ENCODE measurements at places on chromosomes 13 and 19.
A peak's percentile ranks its signal among the peaks of the same experiment; 100 is the strongest.

- peak; percentile 55 for DNase-seq
These were observed 56.5 kb downstream of the DCLK1 start for GRCh38 chr13:36074659-36075058.

DNA sequence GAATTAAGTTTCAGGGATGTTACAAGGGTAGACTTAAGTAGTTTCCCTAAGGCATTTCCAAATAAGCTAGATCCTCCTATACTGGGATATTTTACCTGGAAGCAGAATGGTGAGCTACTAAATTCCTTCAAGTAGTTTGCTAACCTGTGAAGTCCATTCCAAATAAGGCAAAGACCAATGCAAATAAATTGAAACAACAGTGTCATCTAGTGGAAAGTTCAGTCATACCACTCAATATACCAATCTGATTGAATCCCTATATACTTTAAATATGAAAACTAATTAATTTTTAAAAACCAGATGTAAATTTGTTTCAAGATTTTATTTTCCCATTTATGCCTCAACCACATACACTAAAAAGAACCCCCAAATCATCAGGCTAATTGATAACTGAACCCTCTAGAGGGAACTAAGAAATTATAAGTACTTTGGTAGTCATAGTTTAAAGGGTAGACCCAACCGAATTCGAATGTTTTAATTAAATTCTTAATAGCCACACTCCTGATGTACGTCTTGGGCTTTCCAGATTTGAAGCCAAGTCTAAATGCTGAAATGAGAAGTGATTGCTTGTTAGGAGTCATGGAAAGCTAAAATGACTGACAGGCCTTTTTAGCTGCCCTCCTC is 223.7 kb downstream of the TBC1D4 start:
- peak; percentile 14 for DNase-seq

- DNase-seq: no peak
These were observed 102.5 kb downstream of the FLT1 start for GRCh38 chr13:28392428-28392827.

DNA sequence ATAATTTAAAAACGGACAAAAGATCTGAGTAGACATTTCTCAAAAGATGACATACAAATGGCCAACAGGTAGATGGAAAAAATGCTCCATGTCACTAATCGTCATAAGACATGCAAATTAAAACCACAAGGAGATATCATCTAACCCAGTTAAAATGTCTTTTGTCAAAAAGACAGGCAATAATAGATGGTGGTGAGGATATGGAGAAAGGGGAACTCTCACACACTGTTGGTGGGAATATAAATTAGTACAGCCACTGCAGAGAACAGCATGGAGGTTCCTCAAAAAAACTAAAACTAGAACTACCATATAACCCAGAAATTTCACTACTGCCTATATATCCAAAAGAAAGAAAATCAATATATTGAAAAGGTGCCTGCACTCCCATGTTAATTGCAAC is 37.9 kb downstream of the OR10H4 start:
- DNase-seq: no peak

DNA sequence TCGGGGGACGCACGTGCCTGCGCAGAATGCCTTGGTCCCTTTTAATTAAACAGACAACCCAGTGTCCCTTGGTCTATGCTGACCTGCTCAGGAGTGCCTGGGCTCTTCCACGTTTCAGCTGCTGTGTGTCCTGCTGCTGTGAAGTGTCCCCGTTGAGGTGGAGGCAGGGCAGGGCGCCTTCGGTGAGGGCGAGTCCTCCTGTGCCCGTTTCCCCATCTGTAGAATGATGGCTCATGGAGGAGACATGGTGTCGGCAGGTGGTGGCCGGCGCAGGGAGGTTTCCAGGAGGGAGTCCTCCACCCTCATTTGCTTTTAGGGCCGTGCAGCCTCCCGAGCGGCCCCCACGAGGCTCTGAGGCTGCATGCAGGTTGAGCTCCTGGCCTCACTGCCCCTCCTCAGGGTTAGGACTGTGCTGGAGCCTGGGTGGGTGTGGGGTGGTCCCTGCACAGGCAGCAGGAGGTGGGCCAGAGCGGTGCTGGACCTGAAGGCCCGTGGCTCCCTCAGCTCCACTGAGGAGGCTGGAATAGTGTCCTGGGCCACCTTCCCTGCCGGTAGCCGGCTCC is 8.8 kb downstream of the STK11 start:
- no peak for DNase-seq

- DNase-seq: no peak
These were observed 41.6 kb upstream of the C1QTNF9 start for GRCh38 chr13:24267801-24268200.

DNA sequence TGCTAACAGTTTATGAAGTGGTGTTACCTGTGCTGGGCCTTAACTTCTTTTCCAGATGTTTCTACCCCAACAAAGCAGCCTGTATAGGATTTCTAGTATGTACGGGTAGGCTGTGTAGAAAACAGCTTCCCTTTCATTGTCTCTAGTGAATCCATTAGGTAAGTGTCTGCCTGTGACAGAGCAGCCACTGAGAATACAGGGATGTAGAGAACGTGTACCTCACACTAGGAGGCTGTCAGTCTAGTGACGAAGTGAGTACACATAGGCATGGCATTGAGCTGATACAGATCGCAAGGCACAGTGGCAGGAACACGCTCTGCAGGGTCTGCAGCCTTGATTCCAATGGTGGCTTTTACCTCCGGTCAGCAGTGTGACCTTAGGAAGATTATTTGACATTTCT is 117.7 kb downstream of the SHISA2 start:
- no peak for DNase-seq

DNA sequence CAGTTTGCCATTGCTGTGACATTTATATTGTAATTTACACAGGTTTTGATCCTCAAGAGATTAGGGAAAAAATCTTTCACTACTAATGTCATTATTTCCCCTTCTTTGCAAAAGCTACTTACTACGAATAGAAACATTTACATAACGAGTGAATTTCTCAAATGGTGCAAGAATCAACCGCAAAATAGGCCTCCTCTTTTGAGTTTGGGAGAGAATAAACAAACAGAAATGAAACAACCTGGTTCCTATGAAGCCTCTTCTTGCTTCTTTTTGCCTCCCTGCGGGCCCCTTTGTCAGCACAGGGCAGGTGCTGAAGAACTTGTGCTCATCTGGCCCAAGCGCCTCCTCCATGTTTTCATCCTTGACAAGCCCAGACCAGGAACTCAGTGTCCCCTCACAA is 10.1 kb upstream of the GJA3 start:
- no peak for DNase-seq

GRCh38 chr19:674282-675151 is 1.7 kb upstream of the FSTL3 start:
- no peak for DNase-seq

DNA sequence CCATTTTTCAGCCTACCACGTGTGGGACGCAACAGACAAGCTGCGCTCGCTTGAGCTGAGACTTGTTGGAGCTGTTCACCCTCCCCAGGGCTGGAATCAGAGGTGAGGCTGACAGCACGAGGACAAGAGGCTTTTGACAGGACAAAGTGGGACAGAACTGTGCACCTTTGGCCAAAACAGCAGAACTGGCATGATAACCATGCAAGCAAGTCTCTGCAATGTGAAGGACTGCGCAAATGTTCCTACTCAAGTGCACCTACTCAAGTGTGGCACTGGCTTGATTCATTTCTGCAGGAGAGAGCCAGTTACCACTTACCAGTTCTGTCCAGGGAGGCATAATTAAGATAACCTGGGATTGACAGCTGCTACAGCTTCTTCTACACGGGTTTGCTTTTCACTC is 62.2 kb upstream of the TM9SF2 start:
- DNase-seq: no peak

DNA sequence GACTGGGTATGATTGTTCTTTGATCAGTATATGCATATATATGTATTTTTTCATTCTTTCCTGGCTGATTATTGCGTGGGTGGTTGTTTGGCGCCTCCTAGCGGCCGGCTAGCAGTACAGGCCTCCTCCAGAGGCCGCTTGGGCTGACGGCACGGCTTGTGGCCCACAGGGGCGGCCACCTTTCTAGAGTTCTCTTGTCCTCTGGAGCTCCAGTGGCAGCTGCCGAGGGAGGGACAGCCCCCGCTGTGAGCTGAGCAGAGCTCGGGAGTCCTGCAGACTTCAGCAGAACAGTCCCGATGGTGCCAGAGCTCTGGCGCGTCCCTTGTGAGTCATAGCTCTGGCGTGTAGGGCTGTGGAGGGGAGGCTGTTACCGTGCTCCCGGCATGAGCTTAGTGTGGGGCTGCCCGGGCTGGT is 22.5 kb upstream of the ZNF429 start:
- no peak for DNase-seq

DNA sequence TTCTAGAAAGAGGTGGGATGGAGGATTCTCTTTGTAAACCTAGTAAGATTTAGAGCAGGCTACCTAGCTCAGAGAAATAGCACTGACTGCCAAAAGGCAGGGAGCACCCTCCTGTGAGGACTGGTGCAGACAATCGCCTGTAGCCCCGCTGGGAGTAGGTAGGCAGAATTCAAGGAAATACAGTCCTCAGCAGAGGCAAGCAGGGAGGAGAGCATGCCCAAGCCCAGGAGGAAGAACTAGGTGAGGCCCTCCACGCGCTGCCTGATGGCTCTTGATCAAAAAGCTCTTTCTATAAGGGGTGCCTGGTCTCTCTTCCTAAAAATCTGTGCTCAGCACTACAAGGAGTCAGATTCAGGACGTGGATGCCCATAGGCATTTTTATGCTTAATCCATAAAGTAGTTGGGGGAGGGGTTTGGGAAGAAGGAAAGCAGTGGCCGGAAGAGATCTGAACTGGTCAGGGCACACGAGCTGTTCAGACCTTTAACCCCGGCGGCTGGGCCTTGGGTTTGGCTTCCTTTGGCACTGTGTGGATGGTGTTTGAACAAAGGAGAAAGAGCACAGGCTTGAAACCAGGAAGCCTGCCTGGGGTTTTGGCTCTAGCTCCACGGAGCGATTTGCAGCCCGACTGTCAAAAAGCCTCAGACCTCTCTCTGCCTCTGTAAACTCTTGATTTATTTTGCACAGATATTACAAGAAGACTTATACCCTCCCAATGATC is 320.6 kb downstream of the FOXO1 start:
- DNase-seq: no peak

DNA sequence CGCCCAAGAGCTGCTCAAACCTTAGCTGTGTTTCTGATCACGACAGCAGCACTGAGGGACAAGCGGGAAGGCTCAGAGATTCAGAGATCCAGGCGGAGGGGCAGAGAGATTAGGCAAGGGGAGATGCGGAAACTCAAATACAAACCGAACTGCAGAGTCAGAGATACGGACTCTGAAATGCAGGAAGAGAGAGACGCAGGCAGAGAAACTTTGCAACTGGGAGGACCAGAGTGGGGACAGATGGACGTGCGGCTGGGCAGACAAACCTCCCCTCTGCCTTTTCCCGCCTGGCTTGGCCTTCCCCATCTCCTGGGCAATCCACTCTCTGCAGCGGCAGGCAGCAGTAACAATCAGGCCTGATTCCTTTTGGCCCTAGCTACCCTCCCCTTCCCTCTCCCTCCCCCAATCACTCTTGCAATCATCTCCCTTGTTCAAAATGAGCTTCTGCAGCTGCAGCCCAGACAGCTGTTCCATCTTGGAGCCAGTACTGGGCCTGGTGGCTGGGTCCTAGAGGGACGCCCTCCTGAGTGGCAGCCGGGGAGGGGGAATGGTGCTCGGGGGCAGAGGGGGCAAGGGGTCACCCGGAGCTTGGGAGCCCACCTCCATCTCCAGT is 29.7 kb downstream of the OLFM2 start:
- DNase-seq: no peak

DNA sequence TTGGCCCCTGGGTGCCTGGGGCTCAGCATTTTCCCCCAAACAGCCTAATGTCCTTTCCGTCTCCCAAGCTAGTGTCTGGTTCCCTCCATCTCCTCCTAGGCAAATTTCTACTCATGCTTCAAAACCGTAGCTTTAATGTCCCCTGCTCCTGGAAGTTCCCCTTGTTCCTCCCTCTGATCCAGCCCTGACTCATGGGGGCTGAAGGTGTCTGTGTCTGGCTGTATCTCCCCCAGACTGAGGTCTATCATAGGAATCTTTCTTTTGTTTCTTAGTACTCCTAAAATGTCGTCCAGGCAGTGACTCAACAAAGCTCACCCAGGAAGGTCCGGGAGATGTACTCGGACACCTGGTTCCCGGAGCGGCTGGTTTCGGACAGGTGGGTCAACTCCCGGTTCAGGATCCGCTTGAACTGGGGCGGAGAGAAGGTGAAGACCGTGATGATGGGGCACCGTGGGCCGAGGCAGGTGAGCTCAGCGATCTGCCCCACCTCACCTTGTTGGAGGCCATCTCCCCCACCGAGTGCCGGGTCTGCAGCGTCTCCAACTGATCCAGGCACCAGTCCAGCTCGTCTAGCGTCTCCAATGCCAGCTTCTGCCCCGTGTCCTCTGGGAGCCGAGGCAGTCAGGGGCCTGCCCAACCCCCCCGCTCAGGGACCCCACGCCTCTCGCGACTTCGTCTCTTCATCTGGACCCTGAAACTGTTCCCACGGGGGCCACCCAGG is 6.2 kb downstream of the PDE4C start:
- DNase-seq: no peak

GRCh38 chr19:7488736-7489353 is at the start of gene PEX11G:
TSS of gene PEX11G (minus strand) at chr19:7489035. CDS start at chr19:7489010, 25 bp downstream.
- no peak for DNase-seq

DNA sequence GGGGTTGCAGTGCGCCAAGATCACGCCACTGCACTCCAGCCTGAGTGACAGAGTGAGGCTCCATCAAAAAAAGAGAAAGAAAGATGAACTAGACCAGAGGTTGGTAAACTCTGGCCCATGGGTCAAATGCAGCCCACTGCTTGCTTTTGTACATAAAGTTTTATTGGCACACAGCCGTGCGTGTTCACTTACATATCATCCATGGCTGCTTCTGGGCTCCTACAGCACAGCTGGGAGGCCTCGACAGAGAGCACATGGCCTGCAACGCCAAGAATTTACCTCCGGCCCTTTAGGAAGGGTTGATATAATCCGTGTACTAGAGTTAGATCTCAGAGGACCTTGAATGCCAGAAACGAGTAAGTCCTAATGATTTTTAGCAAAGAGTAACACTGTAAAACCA is 46.0 kb downstream of the GNG7 start:
- no peak for DNase-seq

GRCh38 chr13:111302045-111302726 is 18.3 kb upstream of the TEX29 start:
- DNase-seq: no peak

GRCh38 chr13:34751044-34751443 is 191.0 kb upstream of the NBEA start:
- DNase-seq: no peak

- no peak for DNase-seq
These were observed 3.2 kb downstream of the ELL start for GRCh38 chr19:18518639-18519038.

- DNase-seq: no peak
These were observed 65.2 kb upstream of the PEG3 start for GRCh38 chr19:56905631-56906150.

- DNase-seq: no peak
These were observed 802.1 kb upstream of the SLITRK6 start for GRCh38 chr13:86601351-86601750.

GRCh38 chr13:113226873-113227450 is 17.5 kb downstream of the CUL4A start:
- no peak for DNase-seq

DNA sequence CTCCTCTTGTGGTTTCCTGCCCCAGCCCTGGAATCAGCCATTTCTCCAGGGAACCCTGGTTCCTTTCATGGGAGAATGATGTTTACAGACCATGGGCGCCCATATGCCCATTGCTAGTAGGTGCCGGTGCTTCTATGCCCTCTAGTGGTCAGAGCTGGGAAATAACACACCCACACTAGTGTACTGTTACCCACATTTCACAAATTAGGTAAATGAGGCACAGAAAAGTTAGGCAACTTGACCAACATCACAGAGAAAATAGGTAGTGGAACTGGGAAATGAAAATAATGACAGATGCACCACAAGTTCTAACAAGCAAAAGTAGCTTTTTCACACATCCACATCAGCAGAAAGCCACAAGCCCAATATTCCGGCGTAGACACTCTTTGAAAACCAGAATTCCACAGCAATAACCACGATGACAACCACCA is 1.3 kb upstream of the CEACAM3 start:
- peak; percentile 7 for DNase-seq

All from NCI-H446 (cell line).